ENCODE measurements at places on chromosomes 3 and 15.

- no peak for DNase-seq
Measured at GRCh38 chr3:145224886-145225285, 936.1 kb downstream of the PLOD2 start.

- DNase-seq = no peak
Measured at GRCh38 chr3:113255100-113255853, 43.9 kb downstream of the BOC start.

DNA sequence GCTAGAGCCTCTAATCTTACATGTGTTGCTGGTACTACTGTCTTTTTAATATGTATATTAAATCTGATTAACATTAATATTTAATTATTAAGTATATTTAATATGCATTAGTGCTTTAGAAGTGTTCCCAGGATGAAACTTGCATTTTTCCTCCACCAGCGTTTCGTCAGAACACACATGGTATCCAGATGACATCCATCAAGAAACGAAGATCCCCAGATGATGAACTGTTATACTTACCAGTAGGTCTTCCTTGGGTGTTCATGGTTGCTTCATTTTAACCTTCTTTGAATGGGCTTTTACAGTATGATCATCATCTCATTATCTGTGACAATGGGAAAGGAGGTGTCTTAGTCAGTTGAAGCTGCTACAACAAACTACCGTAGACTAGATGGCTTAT, 238.0 kb downstream of the TP63 start:
- no peak for DNase-seq

- DNase-seq = no peak
Measured at GRCh38 chr3:10762116-10762515, 53.9 kb upstream of the SLC6A11 start.

DNA sequence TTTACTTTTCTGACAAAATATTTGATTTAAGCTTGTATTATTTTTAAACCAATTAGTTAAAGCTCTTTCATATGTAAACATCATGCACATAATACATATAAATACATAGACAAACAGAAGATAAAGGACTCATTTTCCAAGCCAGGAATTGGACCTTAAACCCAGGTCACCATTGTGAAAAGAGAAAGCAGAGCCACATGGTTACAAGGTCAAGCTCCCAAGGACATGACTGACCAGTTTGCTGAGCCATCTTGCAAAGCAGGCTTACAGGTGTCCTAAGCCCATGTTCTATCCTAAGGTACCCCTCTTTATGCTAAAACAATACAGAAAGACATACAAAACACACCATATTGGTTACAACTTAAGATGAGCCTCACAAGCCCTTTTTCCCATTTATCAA, 50.5 kb upstream of the DNAJC19 start:
- no peak for DNase-seq

Data from activated gamma-delta T cell treated with anti-CD3 and anti-CD28 coated beads, Interleukin-2, amount 50 U/mL, for 16 hours (primary cell).